ENCODE measurements at places on chromosomes 1 and 21. TPM values are rescaled to one million over a fixed set of nuclear protein-coding genes. Genes with fewer than 3 reads are reported as not detected.

DNA sequence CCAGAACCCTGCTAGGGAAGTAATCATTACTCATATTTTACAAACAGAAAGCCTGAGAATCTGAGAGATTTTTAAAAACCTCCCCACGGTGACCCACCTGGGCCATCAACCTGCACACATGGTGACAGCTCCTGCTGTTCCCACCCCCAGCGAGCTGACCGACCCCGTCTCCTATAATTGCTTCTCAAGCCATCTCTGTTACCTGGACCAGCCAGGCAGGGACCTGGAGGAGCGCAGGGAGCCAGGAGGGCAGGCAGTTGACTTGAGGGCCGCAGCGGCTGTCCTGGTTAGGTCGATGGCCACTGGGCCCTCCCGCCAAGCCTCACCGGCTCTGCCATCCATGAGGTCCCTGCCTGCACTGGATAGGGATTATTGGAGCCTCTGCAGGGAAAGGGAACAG, 7.7 kb downstream of the TFF2 start:
- no peak overlapping the region for H3K27ac ChIP-seq
- peaks cover 8% of the 10 kb centered on the region for H3K4me1 ChIP-seq
- no peak overlapping the region for H3K4me3 ChIP-seq

GRCh38 chr1:7070389-7071029, 285.3 kb downstream of the CAMTA1 start:
- H3K36me3 ChIP-seq = no peaks in the 10 kb centered on the region
- H3K27me3 ChIP-seq = peaks cover 4% of the 10 kb centered on the region
- peaks cover 9% of the 10 kb centered on the region for H3K4me1 ChIP-seq
- no peak overlapping the region for H3K27ac ChIP-seq

The SYCP1 gene
- total RNA-seq = 0.34 TPM

GRCh38 chr1:200724064-200724463, 14.6 kb upstream of the CAMSAP2 start:
- no peaks in the 10 kb centered on the region for H3K36me3 ChIP-seq
- no peaks in the 10 kb centered on the region for H3K4me1 ChIP-seq
- no peak overlapping the region for H3K4me3 ChIP-seq

DNA sequence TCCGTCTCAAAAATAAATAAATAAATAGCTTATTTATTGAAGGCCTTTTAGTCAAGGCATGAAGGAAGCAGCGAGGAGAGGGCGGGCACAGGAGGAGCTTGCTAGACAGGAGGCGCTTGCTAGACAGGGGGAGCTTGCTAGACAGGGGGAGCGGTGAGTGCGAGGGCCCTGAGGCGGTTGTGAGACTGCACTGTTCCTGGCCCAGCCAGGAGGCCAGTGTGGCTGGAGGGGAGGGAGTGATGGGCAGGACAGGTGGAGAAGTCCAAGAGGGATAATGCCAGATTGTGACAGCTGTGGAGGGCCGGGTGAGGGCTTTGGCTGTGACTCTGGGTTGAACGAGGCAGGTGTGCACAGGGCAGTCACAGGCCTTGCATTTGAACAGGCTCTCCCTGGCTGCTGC, 18.2 kb downstream of the KIF17 start:
- DNase-seq = no peak
- H3K27ac ChIP-seq = no peak overlapping the region
- H3K36me3 ChIP-seq = no peaks in the 10 kb centered on the region
- H3K4me1 ChIP-seq = peaks cover 11% of the 10 kb centered on the region
- no peaks in the 10 kb centered on the region for H3K27me3 ChIP-seq
- no peak overlapping the region for H3K4me3 ChIP-seq

- no peak for DNase-seq
- H3K27me3 ChIP-seq = no peaks in the 10 kb centered on the region
- H3K4me3 ChIP-seq = no peak overlapping the region
- H3K36me3 ChIP-seq = no peaks in the 10 kb centered on the region
Measured at GRCh38 chr21:14403681-14404318, 20.9 kb upstream of the HSPA13 start.

DNA sequence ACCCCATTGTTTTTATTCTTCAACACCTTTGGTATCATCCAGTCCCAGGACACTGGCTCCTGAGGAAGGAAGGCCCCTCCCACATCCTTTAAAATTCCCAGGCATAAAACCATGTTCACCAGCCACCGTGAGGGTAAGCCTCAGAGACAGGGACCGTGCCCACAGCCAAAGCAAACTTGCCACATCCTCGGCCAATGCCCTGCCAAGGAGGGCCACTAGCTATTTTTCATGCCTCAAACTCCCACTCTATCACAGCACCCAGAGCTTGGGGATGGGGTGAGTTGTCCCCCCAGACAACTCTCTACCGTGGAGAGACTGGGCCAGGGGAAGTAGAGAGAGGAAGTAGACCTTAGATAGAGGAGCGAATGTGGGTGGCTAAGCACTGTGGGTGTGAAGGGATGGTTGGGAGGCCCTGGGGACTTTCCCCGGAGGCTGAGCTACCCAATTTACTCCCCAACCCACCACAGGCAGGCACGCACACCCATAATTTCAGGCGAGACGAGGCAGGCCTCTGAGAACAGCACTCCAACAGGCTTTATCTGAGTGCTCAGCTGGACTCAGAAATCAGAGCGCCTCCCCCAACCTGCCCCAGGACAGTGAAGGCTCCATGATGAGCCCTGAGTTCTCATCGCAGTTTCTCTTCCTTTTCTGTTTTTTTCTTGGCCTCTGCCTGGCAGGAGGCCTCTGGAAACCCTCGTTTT, 15.9 kb upstream of the BTG2 start:
- H3K36me3 ChIP-seq = no peaks in the 10 kb centered on the region
- DNase-seq = no peak
- peaks cover 53% of the 10 kb centered on the region for H3K27me3 ChIP-seq
- peak overlapping the region; percentile 63 for H3K4me3 ChIP-seq
- peaks cover 55% of the 10 kb centered on the region for H3K4me1 ChIP-seq

The FCRL6 gene
- not detected for total RNA-seq

DNA sequence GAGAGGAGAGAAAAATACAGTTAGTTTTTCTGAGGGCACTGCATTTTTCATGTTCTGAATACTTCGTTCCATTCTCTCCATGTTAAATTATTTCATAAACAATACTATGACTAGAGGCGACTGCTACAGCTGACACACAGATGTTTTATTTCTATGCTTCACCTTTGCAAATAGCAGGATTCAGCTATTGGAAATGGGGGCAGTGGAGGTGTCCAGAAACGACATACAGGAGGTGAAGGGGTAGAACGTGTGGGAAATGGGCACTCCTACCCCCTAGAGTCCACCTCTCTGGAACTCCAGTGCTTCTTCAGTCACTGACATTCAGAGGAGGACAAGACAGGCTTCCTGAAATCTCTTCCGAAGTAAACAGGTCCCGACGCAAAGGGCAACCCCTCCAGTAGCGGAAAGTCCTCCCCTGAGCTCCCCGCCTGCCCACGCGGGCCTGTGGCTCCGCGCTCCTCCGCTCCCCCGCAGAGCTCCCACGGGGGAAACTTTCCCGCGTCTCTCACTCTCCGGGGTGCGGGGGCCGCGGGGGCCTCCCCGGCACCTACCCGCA, 480 bp downstream of the DPYD start:
- H3K36me3 ChIP-seq = no peaks in the 10 kb centered on the region
- peaks cover 27% of the 10 kb centered on the region for H3K27me3 ChIP-seq
- H3K27ac ChIP-seq = no peak overlapping the region
- peaks cover 23% of the 10 kb centered on the region for H3K4me1 ChIP-seq

GRCh38 chr1:1975535-1975934, 28.1 kb downstream of the CFAP74 start:
- H3K4me3 ChIP-seq = no peak overlapping the region
- DNase-seq = no peak
- peaks cover 6% of the 10 kb centered on the region for H3K36me3 ChIP-seq

- H3K27me3 ChIP-seq = no peaks in the 10 kb centered on the region
- DNase-seq = no peak
- no peaks in the 10 kb centered on the region for H3K4me1 ChIP-seq
- H3K4me3 ChIP-seq = no peak overlapping the region
Measured at GRCh38 chr1:40014812-40015594, 25.5 kb upstream of the CAP1 start.
